ENCODE measurements at places on chromosomes 7 and 10.

DNA sequence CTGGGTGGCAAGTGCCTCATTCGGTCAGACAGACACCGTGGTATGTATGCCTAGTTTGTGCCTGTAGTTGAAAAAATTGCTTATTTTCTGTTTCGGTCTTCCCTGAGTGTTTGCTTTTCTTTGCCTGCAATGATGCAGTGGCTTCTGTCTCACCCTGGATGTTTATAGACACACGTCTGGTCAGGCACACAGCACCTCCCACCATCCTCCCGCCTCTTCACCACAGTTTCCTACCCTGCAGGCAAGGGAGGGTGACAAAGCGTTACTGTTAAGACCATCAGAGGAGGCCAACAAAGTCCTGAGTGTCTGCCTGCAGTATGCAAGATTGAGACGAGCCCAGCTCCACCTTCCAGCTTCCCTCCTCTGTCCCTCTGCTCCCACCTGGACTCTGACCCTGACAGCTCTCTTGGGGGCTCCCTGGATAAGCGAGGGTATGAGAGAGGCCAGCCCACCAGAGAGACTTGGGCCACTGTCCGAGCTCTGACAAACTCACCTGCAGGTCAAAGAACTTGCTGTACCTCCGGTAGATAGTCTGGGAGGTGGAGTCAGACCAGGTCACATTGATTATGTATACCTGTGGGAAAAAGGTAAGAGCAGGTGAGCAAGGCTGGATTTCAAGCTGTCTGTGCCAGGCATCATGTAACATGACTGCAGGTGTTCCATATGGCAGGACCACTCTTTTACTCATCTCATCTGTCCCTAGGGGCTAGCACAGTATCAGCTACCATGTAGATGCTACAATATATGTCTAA is 54.4 kb downstream of the SH3PXD2A start:
- peak; percentile 10 for DNase-seq

GRCh38 chr7:101151908-101152651 is 2.2 kb upstream of the AP1S1 start:
- no peak for DNase-seq

DNA sequence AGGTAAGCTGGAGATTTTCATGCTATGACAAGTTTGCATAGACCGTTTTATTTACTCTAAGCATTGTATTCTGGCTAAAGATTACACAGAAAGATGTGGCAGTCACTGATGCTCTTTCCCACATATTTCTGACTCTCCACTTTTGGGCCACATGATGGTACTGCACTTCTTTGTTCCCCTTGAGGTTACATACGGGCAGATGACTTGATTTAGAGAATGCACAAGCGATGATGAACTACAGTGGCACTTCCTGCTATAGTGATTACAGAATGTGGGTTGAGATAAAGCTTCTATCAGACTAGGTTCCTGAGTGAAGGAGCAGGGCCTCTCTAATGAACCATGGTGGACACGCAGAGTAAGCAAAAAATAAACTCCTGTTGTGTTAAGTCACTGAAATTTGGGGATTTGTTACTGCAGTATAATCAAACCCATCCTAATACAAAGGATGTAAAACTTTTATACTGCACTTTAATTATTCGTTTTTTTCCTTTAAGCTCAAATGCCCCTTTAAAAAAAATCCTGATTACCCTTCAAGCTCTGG is 177.9 kb downstream of the TAX1BP1 start:
- no peak for DNase-seq

DNA sequence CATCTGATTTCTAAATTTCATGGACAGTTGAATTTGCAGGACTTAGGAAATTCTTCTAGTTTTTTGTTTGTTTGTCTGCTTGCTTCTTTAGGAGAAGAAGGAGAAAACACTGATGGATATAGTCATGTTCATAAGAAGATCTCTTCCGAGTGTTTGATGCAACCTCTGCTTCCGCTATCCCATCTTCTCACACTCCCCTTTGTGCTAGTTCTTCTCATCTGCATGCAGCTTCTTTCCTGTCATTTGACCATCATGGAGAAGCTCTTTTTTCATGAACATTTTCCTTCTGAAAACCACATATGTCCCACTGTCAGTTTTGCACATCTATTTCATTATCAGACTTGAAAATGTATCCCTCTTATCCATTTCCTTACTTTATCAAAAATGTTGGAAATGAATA is 346.9 kb upstream of the PRKCQ start:
- DNase-seq, result no peak

GRCh38 chr10:73043766-73044377 is 52.8 kb downstream of the P4HA1 start:
- DNase-seq, result no peak

DNA sequence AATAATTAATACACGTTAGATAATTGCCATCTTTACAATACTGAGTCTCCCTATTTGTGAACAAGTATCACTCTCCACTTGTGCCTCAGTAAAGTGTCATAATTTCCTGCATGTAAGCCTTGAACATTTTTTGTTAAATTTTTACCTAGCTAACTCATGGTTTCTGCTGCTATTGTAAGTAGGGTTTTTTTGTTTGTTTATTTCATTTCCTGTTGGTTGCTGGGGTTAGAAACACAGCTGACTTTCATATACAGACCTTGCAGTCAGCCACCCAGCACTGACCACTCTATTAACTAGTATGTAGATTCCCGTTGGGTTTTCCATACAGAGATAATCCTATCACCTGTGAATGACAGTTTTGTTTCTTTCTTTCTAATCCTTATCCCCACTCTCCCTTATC is 133.3 kb downstream of the MPP7 start:
- DNase-seq, result no peak

GRCh38 chr10:72719941-72720592 is 28.1 kb downstream of the MCU start:
- no peak for DNase-seq

DNA sequence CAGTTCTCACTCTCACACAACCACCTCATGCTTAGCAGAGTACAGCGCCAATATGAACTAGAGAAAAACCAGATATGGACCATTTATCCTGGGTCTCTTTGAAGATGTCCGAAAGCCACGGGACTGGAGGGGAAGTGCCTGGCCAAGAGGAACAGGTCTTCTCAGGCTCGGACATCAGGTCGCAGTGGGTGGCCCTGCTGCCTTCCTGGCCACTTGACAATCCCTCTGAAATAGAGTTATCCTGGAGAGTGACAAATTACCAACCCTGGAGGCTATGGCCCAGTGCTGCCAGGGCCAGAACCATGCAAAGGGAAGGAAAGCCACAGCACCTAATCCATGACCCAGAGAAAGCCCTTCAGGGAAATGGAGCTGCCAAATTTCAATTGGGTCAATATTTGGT is 646.8 kb upstream of the NRP1 start:
- no peak for DNase-seq

- DNase-seq, result no peak
Measured at GRCh38 chr7:35463176-35463700, 209.3 kb upstream of the TBX20 start.

DNA sequence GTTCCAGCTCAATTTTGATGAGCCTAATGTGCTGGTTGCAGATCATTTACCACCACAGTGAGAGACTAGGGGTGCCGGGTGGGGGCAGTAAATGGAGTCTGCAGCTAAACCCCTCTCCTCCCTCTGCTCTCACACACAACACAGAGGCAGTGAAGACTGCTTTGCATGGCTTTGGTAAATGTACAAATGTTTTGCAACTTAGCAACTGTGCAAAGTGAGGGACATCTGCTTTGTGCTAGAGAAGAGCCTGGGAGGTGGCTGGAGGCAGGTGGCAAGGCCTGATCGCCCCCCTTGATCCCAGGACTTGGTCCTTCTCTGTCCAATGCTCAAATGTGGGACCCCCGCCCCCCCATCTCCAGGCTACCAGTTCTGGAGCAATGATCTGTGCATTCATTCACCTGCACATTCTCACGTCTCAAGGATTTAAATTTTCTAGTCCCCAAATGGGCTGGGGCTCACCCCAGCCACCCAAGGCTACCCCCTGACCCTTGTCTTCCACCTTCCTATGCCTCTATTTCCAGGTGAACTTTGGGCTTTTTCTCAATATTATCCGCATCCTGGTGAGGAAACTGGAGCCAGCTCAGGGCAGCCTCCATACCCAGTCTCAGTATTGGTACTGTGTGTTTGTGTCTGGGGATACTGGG is 11.6 kb downstream of the GHRHR start:
- no peak for DNase-seq

GRCh38 chr7:98923512-98923911 is 45.2 kb downstream of the TRRAP start:
- DNase-seq, result no peak

- no peak for DNase-seq
Measured at GRCh38 chr7:25894002-25894901, 257.7 kb upstream of the NFE2L3 start.

DNA sequence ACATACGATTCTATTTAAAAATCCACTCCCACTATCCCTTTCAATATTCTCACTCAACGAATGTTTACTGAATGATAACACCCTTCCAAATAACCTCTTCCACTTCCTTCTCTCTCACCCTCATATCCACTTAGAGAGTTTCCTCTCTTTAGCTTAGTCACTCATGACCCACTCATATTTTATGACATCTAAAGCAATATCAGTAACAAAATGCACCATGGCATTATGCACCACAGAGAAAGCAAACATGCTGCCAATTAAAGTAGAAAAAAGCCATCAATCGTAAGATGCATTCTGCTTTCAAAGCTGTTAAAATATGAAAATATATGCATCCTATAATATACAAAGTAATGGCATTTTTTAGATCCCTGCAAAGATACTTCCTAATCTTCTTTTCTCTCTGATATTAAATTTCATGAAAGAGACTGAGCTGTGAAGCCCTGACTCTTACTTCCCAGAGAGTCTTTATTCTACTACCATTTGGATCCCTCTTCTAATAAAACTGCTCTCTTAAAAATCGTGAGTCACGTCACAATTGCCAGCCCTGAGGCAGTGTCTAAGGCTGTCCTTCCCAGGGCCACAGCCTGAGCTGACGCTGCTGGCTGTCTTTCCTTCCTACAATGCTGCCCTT is 283.0 kb upstream of the KLF6 start:
- DNase-seq, result no peak

DNA sequence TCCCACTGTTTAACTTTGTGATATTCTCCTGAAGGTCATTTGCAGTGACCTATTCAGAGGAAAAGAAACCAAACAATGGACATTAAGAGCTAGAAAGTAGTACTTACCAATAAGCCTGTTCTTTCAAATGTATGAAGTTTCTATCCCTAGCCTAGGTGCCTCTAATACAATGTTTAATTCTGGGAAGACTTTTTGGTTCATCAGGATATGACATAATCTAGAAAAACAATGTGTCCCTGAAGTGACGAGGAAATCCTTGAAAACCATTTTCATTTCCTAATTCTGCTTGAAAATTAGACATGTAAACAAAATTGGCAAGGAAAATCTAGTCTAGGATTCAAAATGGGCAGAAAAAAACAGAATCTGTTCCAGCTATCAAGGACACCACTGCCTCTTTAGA is 36.1 kb downstream of the ARHGAP19 start:
- DNase-seq, result no peak

DNA sequence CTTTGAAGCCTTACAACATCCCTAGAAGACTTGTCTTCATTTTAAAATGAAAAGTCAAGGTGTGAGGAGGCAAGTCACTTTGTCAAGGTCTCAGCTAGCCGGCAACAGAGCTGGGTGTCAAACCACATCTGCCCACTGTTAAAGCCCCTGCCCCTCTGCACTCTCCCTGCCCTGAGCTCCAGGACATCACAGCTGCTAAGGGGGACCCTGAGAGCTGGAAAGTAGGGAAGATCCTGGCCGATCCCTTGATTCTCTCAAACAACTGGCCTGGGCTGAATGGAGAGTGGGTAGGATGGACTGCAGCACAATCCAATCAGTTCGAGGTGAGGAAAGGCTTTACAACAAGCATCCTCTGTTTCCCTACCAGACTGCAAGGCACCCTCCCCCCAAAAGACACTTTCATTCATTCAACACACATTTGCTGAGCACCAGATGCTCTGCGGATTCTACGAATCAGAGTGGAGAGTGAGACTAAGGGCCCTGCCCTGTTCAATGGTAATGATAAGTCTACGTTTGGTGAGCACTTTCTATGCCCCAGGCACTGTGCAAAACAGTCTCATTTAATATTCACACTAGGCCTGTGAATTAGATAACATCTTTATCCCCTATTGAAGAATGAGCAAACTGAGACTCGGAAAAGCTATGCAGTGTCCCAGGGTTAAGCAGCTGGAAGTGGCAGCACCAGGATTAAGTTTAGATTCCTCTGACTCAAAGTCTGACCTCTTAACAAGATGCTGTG is 148.1 kb downstream of the HERPUD2 start:
- no peak for DNase-seq

DNA sequence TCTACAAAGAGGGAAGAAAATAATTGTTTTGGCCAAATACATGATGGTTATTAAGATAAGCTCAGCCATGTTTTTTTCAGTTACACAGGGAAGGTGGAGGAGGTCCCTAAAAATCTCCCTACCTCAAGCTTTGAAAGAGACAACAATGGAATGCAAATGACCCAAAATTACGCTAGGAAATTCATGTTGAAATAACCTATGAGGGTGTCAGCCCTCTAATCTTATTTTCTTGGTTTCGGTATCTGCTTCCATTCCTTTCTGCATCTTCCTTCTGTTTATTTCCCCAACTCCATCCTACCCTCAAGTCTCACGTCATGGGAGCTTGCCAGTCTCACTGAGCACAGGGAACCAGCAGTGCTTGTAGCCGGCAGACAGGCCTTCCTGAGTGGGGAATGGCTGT is 40.6 kb upstream of the SMNDC1 start:
- no peak for DNase-seq

- DNase-seq, result no peak
Measured at GRCh38 chr7:4742051-4742573, 33.3 kb upstream of the AP5Z1 start.

GRCh38 chr10:126787201-126787600 is 116.7 kb upstream of the C10orf90 start:
- no peak for DNase-seq

DNA sequence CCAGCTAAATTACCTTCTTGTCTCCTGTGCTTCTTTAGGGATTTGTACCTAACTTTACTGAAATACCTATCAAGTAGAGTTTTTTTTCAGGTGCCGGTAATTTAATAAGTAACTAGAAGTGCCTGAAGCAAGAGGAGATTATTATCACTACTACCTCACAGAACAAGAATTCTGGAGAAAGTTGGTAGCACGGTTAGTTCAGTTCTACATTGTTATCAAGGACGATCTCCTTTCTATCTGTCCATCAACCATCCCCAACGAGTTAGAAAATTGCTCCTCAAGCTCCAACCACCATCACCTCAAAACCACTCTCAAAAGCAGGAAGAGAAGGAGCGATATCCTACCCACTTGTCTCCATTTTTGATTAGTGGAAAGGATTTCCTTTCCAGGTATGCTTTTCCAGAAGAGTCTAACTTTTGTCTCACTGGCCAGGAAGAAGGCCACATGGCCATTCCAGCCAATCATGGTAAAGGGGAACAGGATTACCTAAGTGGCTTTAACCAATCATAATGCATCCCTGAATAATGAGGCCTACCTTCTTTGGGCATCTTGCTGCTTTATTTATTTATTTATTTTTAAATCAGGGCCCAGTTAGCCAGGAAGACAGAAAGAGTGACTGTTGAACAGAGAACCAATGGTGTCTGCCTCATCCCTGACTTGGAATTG is 265.2 kb downstream of the SNX13 start:
- DNase-seq, result no peak

Measured in stimulated activated CD4-positive, alpha-beta T cell treated with anti-CD3 and anti-CD28 coated beads, Interleukin-1b, Interleukin-23, amount 100 ng/mL, for 1 hour (primary cell).